A549 treated with dexamethasone at 1 μM for 4 hours (cell line): ENCODE measurements at places on chromosomes 12 and 14. TPM values are rescaled to one million over a fixed set of nuclear protein-coding genes. Genes with fewer than 3 reads are reported as not detected.

The IL31 gene
- total RNA-seq = not detected in 5 replicates

The SDR9C7 gene
- 0.05 to 0.08 TPM (median 0.07 TPM) in 4 of 5 replicates, not detected in the other for total RNA-seq

The GLT1D1 gene
- not detected in 5 replicates for total RNA-seq

The RASSF8 gene
- total RNA-seq = 6.9 to 15.2 TPM (median 13.1 TPM) in 5 replicates

The GLT8D2 gene
- total RNA-seq = 0.16 to 0.29 TPM (median 0.28 TPM) in 5 replicates

The SLC35F4 gene
- not detected in 5 replicates for total RNA-seq

The LRRC10 gene
- total RNA-seq = not detected in 5 replicates

The INSM2 gene
- total RNA-seq = 0.02 to 0.05 TPM (median 0.04 TPM) in 5 replicates

The NKX2-1 gene
- 0.05 to 0.11 TPM in 2 of 5 replicates, not detected in the others for total RNA-seq

The KCNC2 gene
- not detected in 5 replicates for total RNA-seq

The MYRFL gene
- total RNA-seq = 0.07 TPM in 1 of 5 replicates, not detected in the others

The CCDC175 gene
- not detected in 5 replicates for total RNA-seq

The ASB2 gene
- total RNA-seq = 0.32 to 0.76 TPM (median 0.38 TPM) in 5 replicates

The STON2 gene
- total RNA-seq = 1.6 to 2.9 TPM (median 2.5 TPM) in 5 replicates

The GUCY2C gene
- 0.03 TPM in 1 of 5 replicates, not detected in the others for total RNA-seq

The CLEC9A gene
- not detected in 5 replicates for total RNA-seq

The VRTN gene
- total RNA-seq = 0.08 TPM in 1 of 5 replicates, not detected in the others

The TOMM20L gene
- total RNA-seq = not detected in 5 replicates

The MUCL1 gene
- total RNA-seq = not detected in 5 replicates
